Smooth muscle cell of bladder (primary cell): ENCODE measurements at places on chromosomes 12 and 14. TPM values are rescaled to one million over a fixed set of nuclear protein-coding genes. Genes with fewer than 3 reads are reported as not detected.

SIX6 gene
- total RNA-seq = not detected in 2 replicates

CLEC1B gene
- not detected in 2 replicates for total RNA-seq

RND1 gene
- total RNA-seq = 0.14 and 0.55 TPM in 2 replicates

TGM1 gene
- total RNA-seq = 0.71 and 1.6 TPM in 2 replicates

FBRSL1 gene
- 1.0 and 1.1 TPM in 2 replicates for total RNA-seq

WNT1 gene
- total RNA-seq = not detected in 2 replicates

DHRS2 gene
- total RNA-seq = 0.14 and 0.28 TPM in 2 replicates

SAV1 gene
- total RNA-seq = 22.2 and 22.6 TPM in 2 replicates

NOP9 gene
- total RNA-seq = 14.2 and 17.1 TPM in 2 replicates

PLEKHG7 gene
- not detected in 2 replicates for total RNA-seq

RNASE4 gene
- total RNA-seq = 14.4 and 29.1 TPM in 2 replicates
